ENCODE measurements at places on chromosomes 5 and 9. TPM values are rescaled to one million over a fixed set of nuclear protein-coding genes. Genes with fewer than 3 reads are reported as not detected.

- H3K4me1 ChIP-seq = peaks cover 10% of the 10 kb centered on the region
- no peak overlapping the region for H3K4me3 ChIP-seq
- H3K27me3 ChIP-seq = no peaks in the 10 kb centered on the region
- no peak overlapping the region for H3K27ac ChIP-seq
- no peak for DNase-seq
Measured at GRCh38 chr5:81020478-81021167, 60.5 kb downstream of the RASGRF2 start.

- H3K27ac ChIP-seq = no peak overlapping the region
- H3K4me3 ChIP-seq = no peak overlapping the region
- H3K36me3 ChIP-seq = no peaks in the 10 kb centered on the region
- no peak for DNase-seq
Measured at GRCh38 chr5:33487236-33487635, 46.5 kb downstream of the TARS1 start.

- H3K27ac ChIP-seq = no peak overlapping the region
- H3K27me3 ChIP-seq = no peaks in the 10 kb centered on the region
- DNase-seq = no peak
- H3K36me3 ChIP-seq = no peaks in the 10 kb centered on the region
Measured at GRCh38 chr5:44318883-44319282, 70.3 kb downstream of the FGF10 start.

GRCh38 chr5:71778678-71779276 is 59.7 kb downstream of the CARTPT start:
- DNase-seq = no peak
- no peaks in the 10 kb centered on the region for H3K27me3 ChIP-seq
- H3K36me3 ChIP-seq = no peaks in the 10 kb centered on the region
- H3K27ac ChIP-seq = no peak overlapping the region

- H3K4me3 ChIP-seq = no peak overlapping the region
- no peak overlapping the region for H3K27ac ChIP-seq
- no peaks in the 10 kb centered on the region for H3K4me1 ChIP-seq
- no peak for DNase-seq
- no peaks in the 10 kb centered on the region for H3K27me3 ChIP-seq
Measured at GRCh38 chr5:127400946-127401670, 110.5 kb downstream of the MEGF10 start.

DNA sequence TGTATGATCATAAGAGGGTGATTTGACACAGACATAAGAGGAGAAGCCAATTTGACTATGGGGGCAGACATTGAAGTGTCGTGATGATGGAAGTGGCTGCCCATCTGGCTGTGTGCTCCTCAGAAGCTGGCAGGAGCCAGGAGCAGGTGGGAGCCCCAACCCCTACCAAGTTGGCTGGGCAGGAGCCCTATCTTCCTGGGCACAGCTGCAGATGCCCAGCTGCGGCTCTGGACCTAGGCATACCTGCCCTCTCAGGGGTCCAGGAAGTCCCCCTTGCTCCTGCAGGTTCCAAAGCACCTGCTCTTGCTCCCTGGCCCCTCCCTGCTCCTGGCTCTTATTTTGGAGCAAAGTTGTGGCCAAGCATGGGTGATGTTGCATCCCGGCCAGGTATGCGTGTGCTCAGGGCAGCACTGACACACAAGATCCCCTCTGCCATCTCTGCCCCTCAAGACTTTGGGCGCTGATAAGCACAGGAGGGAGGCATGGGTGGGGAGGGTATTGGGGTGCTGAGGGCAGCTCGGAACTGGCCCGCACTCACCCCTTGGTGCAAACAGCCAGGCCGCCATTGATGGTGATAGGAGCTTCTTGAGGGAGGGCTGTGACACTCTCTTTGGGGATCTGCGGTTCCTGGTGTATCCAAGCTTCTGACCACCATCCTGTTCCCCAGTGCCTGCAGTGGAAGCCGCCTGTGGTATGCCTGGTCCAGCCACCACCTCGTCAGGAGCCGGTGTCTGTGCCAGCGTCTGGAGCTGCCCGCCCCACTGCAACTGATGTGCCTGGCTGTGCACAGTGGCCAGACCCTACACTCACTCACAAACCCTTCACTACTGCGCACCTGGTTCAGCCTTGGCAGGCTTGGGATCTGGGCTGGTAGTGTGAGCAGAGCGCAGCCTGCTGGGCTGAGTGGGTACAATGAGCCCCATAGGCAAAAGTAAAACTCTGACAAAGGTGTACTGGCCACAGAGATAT is 230.9 kb downstream of the CDH9 start:
- DNase-seq = no peak
- no peak overlapping the region for H3K27ac ChIP-seq
- H3K27me3 ChIP-seq = no peaks in the 10 kb centered on the region

GRCh38 chr9:91245431-91246313 is 116.0 kb downstream of the AUH start:
- H3K4me1 ChIP-seq = peaks cover 21% of the 10 kb centered on the region
- H3K4me3 ChIP-seq = no peak overlapping the region
- H3K27me3 ChIP-seq = no peaks in the 10 kb centered on the region

DNA sequence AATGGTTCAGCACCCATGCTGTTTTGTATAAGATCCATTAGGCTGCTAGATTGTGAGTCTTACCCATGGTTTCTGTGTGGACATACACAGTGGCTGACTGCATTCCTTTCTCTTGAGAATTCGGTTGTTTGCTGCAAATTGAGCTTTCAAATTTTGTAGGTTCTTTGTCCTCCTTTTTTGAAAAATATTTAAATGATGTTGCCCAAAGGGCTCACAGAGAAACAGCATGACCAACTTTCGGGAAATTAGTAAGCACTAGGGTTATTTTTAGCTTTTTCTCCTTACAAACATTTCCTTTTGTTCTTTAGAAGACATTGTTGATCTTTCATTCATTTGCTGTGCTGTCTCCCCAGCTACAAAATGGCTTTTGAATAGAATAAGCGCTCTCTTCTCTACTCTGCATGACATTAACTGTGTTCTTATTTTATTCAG is 79.4 kb downstream of the NLN start:
- H3K27ac ChIP-seq = no peak overlapping the region
- no peak for DNase-seq
- H3K4me1 ChIP-seq = peaks cover 4% of the 10 kb centered on the region
- H3K27me3 ChIP-seq = no peaks in the 10 kb centered on the region

GRCh38 chr5:97839341-97840086 is 656.5 kb upstream of the RIOK2 start:
- no peak overlapping the region for H3K4me3 ChIP-seq
- H3K27me3 ChIP-seq = no peaks in the 10 kb centered on the region
- no peak for DNase-seq

The GABRA1 gene
- not detected for total RNA-seq

The TSSK1B gene
- not detected for total RNA-seq

The FGFR4 gene
- total RNA-seq = 1.3 TPM

The P4HA2 gene
- not detected for total RNA-seq

The TNFSF15 gene
- total RNA-seq = not detected
